Stimulated activated CD8-positive, alpha-beta memory T cell treated with anti-CD3 and anti-CD28 coated beads, Interleukin-7, amount 100 ng/mL, for 24 hours (primary cell): ENCODE measurements at places on chromosomes 4 and X.

DNA sequence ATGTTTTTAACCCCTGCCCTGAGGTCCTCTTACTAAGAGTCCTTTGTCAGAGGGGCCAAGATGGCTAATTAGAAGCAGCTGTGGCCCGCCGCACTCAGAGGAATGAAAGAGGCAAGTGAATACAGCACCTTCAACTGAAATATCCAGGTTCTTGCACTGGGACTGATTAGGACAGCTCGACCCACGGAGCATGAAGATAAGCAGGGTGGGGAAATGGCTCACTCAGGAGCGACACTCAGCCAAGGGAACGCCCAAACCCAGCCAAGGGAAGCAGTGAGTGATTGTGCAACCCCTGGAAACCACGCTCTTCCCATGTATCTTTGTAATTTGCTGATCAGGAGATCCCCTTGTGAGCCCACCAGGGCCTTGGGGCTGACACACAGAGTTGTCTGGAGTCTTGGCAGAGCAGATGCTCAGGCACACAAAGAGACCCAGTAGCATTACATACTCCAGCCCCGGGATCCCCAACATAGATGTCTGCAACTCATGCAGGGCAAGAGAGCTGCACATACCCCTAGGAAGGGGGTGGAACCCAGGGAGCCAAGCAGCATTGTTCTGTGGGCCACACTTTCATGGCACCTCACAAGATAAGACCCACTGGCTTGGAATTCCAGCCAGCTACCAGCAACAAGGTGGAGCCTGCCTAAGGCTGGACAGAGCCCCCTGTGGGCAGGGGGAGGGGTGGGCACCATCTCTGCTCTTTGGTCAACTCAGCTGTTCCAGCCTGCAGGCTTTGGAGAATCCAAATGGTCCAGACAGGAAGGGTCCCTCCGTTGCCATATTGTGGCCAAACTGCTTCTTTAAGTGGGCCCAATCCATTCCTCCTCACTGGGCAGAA lies 23.3 kb downstream of the F8A3 start:
- no peak for DNase-seq

DNA sequence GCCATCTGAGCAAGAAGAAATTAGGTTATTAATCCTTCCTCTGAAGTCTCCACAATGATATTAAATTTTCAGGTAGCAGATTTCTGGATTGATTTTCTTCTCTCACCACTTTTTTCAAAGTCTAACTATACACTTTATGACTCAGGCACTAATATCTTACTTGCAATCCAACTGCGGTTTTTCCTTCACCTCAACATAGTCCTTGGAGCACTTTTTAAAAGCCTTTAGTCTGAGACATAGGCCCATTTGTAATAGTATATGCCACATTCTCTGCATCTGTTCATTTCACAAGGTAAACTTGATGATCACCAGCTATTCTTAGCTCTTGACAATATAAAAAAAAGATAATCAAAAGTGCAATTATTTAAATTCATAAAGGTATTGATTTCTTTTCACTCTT lies 55.9 kb upstream of the EDNRA start:
- DNase-seq: no peak

DNA sequence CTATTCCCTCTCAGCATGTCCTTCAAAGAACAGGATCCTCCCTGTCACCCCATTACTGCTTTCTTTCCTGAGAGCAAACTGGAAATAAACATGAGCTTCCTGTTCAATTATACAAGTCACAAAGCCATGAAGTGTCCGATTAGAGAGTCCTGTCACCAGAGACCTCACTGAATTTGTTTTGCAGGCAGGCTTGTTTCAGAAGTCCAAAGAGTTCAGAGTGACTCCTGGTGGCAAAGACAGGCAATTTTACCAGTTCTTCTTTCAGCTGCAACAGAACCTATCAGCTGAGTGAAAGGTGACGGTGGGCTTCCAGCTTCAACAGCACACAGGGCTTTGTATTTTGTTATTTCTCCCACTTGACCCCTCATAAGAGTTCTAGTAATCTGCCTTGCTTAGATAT lies 6.4 kb downstream of the ELK1 start:
- no peak for DNase-seq

DNA sequence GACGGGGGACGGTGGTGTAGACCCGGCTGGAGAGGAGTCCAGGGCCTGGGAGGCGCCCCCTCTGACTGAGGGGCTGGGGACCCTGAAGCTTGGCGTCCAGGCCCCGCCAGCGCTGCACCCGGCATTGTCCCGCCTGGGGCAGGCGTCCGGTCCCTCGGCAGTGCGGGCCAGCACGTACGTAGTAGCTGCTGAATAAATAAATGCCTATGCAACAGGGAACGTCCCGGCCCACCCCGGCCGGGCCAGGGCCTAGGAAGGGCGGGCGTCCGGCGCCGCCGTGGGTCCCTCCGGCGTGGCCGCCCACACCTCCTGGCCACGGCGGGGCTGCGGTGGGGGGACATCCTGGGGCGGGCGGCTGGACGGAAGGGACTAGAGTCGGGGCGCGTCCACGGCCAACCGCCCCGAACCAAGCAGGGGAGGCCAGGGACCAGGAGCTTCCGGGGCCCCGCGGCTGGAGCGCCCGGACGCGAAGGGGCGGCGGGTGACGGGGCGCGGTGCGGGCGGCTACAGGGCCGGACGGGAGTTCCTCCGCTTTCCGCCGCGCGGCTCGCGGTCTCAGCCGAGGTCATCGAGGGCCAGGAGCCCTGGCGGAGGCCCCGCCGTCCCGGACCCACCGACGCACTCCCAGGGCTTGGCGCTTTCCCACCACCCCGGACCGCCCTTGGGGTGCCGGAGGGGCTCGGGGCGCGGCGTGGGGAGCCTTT lies 886 bp upstream of the WWC2 start:
- DNase-seq: no peak

- no peak for DNase-seq
These were observed 132.6 kb downstream of the PWWP3B start for GRCh38 chrX:106300656-106301055.

DNA sequence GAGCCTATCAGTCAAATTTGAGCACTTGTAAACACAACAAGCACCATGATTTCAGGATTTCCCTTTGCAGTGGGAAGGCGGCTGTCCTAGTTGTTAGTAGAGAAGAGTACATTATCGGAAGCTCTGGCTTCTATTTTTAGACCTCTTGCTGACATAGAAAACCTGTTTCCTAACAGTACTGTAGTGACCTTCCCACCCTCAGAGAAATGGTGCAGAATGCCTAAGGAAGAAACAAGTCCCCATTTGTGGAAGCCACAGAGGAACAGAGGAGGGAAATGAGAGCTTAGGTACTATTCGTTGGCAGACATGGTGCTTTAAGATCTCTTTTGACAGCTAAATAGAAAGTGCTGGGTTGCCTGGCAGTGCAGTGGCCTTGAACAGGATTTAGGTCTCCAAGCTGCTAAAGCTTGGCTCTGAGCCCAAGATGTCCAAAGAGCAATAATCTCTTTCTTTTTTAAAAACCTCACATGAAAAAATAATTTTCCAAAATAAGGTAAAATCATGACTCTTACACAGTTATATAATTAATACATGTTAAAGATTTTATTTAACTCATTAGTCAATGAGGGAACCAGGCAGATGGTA lies 24.9 kb downstream of the GLRA2 start:
- no peak for DNase-seq

DNA sequence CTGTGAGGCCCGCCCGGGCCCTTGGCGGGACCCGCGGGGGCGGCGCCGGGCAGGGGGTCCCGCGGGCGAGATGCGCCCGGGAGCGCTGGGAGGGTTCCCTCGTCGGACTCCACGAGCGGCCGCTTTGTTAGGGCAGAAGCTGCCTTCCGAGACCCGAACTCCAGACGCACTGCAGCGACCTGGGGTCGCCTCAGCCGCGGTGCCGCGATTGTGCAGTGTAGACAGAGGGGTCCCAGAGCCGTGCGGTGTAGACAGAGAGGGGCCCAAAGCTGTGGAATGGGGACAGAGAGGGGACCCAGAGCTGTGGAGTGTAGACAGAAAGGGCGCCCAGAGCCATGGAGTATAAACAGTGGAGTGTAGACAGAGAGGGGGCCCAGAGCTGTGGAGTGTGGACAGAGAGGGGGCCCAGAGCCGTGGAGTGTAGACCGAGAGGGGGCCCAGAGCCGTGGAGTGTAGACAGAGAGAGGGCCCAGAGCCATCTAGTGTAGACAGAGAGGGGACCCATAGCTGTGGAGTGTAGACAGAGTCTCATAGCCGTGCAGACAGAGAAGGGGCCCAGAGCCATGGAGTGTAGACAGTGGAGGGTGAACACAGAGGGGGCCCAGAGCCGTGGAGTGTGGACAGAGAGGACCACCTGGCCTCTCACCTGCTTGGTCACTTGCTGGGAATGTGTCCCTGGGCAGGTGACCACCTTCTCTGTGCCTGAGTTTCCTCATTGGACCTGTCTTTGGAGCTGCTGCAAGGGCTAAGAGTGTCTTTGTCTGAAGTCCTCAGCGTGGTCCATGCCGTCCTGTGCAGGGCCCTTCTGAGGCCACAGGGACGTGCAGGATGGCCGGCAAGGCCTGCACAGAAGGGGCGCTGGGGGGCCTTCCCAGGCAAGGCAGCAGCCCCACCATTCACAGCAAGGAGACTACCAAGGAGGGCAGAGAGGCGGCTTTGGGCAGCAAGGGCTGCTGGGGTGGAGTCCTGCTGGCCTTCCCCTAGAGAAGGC lies 875 bp downstream of the RGS12 start:
- DNase-seq: no peak

DNA sequence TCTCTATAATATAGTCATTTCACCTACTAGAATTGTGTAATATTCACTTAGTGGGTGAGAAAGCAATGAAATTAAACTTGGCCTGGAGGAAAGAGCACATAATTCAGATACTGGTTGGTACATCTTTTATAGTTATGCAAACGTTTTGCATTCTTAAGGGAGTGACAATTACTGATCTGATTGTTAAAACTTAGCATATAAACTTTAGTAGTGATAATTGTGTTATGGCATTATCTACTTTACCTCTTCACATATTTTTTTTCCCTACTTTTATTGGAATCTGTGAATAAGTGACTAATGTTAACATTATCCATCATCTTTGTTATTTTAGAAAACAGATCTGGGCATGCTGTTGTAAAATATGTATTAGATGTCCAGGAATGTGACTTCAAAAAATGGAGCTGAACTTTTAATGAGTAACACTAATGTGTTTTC lies 217.4 kb upstream of the GIMD1 start:
- DNase-seq: no peak
